ENCODE measurements at places on chromosomes 16 and 17.
A peak's percentile ranks its signal among the peaks of the same experiment; 100 is the strongest.

DNA sequence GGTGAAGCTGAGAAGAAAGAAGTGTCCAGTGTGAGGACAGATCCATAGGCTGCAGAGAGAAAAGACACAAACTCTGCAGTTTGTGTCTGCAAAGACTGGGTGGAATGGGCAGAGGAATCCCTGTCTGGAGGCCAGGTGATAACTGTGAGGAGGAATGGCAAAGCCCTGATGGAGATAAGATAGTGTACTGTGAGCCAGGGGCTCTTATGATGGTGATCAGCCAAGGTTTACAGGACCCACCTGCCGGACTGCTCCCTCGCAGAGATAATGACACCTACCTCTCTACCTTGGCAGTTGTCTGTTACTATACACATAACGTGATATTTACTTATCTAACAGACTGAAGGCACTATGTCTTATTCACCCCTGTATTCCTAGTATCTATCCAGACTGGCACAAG lies 92.6 kb upstream of the ASIC2 start:
- no peak for DNase-seq

- DNase-seq, result peak; percentile 47
Observed at GRCh38 chr16:67278773-67279295, 498 bp upstream of the PLEKHG4 start.

DNA sequence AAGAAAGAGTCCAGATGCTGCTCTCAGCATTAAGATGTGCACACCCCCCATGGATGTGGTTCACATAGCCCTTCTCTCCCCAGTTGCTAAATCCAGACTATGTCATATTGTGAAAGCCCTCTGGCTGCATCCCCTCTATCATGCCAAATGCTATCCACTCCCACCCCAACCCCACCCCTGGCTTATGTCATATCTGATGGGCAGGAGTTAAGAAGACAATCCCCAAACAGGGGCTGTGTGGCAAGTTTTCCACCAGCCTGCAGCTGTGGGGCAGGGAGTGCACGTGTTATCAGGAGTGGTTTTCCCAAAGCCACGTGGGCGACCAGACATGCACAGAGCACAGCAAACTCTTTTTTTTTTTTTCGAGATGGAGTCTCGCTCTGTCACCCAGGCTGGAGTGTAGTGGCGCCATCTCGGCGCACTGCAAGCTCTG lies 10.0 kb downstream of the FAM117A start:
- DNase-seq, result no peak

DNA sequence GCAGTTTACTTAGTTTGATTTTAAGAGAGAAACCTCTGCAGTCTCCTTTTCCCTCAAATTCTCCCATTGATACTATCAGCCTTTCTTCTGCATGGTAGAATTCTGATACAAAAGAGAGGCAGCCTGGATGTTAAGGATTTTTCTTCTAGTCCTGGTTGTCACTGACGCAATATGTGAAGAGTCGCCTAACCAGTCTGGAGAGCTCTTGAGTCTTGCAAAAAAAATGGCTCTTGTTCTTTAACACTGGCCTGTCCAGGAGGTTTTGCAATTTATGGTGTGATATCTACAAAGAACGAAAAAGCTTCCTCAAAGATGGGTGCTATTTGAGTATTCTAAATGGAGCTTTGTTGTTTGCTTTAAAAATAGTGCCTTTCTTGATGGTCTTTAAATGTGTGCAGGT lies 28.9 kb downstream of the COX10 start:
- DNase-seq, result no peak

GRCh38 chr17:17814162-17815061 lies 22.4 kb downstream of the SREBF1 start:
- no peak for DNase-seq

- DNase-seq, result no peak
Observed at GRCh38 chr17:64356776-64357175, 33.9 kb downstream of the PECAM1 start.

DNA sequence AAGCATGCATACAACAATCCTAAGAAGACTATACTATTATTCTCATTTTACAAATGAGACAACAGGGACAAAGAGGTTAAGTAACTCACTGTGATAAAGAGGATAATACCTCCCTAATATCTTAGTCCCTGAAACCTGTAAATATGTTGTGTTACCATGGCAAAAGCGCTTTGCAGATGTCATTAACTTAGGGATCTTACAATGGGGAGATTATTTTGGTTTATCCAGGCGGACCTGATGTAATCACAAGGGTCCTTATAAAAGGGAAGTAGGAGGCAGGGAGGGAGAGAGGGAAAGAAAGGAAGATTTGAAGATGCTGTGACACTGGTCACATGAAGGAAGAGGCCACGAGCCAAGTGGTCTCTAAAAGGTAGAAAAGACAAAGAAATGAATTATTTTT lies 164.7 kb downstream of the CNTNAP4 start:
- no peak for DNase-seq

DNA sequence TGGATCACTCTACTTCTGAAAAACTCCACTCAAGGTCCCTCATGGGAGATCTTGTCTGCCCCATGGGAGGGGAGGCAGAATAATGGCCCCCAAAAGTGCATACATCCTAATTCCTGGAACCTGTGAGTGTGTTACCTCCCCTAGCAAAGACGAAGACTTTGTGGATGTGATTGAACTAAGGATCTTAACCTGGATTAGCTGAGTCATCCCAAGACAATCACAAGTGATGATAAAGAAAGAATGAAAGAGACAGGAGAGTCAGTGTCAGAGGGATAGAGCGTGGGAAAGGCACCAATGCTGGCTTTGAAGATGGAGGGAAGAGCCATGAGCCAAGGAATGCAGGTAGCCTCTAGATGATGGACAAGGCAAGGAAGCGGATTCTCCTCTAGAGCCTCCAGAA lies 374.7 kb upstream of the DYNLRB2 start:
- no peak for DNase-seq

DNA sequence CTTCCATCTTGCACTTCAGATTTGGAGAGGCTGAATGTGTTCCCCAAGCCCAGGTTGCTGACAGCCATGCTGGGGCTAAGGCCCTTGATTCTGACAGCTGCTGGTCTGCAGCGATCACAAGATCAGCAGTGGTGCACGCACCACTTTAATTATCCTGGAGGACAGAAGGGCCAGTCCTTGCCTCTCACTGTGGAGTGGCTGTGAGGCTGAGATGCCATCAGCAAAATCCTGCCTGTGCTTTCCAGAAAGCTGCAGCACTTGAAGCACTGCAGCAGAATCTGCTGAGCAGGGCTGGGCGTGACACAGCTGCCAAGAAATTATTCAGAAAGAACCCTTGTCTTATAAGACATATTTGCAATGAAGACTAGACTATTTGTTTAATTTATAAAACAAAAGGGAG lies 37.1 kb downstream of the NUP93 start:
- DNase-seq, result no peak

DNA sequence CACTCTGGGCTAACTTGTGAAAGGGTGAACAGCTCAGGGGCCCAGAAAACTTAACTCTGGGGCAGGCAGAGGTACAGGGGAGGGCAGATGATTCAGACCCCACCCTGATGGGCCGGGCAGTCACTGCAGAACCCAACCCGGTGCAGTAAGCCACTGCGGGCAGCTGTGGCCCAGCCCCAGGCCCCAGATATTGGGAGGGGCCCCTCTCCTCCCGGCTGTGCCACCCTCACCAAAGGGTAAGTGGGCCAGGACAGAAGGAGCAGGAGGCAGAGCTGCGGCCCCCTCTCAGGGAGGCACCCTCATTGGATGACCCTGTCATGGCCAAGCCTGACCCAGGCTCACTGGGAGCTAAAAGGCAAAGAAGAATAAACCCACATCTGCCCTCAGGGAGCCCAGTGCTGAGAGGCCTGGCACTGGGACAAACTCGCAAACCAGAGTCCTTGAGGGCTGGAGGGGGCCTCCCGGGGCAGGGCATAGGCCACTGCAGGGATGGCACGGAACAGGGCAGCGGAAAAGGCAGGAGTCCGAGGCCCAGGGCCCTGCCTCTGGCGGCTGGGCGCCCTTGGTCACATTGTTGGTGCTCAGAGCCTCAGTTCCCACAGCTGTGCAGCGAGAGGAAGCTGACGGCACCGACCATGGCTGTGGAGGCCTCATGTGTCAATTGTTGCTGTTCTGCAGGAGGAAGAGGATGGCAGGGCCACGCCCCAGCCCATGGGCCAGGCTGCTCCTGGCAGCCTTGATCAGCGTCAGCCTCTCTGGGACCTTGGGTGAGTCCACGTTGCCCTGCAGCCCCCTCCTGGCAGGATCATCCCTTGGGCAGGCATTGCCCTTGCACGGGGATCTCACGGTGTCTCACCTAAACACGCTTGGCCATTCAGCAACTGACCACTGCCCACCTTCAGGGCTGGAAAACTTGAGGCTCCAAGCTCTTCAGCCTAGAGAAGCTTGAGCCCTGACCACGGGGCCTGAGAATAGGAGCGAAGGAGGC lies 3.1 kb downstream of the ITGB4 start:
- DNase-seq, result no peak

- no peak for DNase-seq
Observed at GRCh38 chr17:57461082-57461481, 204.8 kb downstream of the MSI2 start.

DNA sequence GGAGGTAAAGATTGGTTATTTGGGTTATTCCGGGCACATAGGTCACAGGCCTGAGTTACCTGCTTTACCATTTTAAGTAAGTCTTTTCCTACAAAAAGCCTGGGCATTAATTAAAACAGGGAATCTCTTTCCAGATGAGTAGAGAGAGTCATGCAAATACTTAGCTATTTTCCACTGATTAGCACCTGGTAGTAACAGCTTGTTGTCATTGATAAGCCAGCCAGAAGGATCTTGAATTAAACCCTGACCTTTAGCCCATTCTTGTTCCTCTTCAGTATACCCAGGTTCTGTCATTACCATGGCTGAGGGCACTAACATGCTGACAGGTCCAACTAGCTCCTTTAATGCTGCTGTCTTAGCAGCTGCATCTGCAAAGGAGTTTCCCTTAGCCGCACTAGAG lies 44.4 kb upstream of the ARL4D start:
- no peak for DNase-seq

DNA sequence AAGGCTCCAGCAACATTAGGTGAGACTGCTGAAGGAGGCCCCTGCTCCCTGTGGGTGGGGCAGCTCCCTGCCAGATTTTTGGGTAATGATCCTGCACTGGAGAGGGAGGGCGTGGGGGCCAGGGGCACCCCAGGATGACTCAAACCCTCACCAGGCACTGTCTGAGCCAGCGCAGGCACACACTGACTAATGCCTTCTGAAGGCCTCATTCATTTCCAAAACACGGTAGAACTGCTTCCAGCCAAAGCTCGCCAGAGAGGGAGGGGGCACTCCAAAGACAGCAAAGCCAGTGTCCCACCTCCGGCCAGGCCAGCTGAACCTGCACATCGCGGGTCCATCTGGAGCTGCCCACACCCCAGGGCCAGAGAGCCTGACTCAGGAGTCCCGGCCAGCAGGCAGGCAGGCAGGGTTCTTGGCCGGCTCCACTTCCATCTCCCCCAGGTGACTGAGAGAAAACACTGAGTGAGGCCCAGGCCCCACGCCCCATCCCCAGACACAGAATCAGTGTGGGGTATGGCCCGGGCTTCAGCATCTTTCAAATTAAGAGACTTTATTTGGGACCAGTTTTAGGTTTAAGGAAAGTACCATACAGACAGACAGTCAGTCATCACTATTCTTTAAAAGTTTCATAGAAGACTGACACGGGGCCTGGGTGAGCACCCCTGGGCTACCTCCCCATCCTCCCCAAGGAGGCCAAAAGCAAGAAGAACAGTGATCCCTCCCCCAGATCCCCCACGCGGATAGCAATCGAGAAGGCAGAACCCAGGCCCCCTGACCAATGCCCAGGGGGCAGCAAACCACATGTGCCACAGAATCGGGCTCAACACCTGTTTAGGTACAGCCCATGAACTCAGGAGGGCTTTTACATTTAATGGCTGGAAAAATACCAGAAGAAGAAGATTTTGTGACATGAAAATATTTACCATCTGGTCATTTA lies 2.3 kb downstream of the PIEZO1 start:
- DNase-seq, result peak; percentile 70

DNA sequence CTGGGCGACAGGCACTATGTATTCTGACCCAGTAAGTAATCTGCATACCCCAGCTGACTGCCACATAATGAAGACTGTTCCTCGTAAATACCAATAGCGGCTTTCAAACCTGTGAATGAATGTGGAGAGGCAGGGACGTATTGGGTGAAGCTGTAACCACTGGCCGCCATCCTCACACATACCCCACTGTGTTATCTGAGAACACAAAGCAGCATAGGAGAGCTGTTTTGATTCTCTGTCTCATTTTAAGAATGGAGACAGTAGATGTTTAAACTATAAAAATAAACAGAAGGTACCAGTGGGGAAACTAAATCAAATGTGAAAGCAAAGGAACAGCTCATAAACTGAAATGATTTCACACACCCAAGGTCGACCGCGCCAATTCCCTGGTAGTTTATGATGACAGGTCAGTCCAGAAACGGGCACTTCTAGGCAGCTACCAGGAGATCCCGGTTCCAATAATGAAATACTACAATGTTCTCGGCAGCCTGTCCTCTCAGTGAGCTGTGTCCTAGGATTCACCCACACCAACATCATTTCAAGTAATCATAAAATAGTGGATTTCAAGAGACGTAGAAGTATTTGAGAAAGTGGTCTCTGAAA lies 109.7 kb downstream of the ADCY9 start:
- DNase-seq, result no peak

- no peak for DNase-seq
Observed at GRCh38 chr16:67463059-67463458, 17.9 kb downstream of the ATP6V0D1 start.

- no peak for DNase-seq
Observed at GRCh38 chr17:64007838-64008282, 9.7 kb downstream of the PRR29 start.
